ENCODE measurements at places on chromosomes 4 and X.

DNA sequence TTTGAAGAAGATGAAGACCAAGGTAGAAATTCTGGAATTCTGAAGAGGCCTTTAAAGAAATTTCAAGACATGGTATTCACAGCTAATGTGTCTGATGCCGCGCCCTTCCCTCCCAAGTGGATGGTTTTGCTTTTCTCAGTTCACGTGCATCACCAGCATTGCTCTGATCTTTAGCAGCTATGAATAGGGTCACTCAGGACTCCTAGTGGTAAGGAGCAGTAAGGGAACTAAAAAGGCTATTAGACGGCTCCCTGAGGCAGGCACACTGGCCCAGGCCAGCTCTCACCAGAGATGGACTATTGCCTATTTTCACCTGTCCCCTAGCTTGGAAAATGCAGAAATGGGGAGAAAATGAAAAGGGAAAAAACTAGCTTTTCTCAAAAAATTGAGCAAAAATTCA lies 447.5 kb upstream of the RASGEF1B start:
- DNase-seq: no peak

DNA sequence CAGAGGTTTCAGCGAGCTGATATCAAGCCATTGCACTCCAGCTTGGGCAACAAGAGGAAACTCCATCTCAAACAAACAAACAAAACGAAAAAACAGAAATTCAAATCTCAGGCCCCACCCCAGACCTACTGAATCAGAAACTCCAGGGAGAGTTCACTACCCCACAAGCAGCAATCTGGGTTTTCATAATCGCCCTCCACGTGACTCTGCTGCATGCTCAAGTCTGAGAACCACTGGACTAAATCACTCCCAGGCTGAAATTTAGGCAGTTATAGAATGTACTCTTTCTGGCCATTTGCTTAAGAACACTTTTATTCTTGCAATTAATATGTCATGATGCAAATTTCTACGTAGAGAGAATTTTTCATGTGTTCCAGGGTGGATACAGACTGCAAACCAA lies 287.3 kb downstream of the USP46 start:
- no peak for DNase-seq

DNA sequence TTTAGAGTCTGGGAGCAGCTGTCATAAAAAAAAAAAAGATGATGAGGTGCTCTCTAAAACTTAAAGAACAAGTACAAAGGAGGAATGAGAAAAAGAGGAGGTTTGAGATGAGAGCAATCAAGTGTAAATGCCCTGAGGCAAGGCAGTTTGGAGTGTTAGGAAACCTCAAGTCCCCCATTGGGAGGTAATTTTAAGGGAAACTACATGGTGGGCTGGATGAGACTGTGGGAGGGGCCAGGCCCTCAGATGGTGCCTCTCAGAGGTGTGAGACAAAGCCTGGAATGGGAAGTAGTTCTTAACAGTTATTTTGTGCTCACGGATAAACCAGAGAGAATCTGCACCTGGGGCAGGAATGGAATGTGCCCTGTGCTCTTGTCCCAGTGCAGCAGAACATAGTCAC lies 1.9 kb upstream of the MAGEB3 start:
- no peak for DNase-seq

DNA sequence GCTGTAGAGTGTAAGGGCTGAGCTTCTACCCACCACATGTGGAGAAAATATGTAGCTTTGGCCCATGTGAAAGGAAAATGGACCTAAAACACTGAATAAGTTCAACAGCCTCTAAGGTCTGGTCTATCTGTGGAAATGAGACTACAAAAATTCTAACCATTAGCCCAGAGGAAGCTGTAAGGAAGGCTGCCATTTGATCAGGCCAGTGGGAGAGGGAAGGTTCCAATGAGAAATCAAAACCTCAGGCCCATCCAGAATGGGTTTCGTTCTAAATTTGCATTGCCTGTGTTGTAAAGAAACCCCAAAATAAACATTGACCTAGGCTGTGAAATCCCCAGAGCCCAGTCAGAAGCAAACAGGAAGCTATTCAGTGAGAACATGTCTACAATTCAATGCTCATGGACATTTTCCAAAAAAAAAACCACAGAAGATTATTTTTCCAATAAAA lies 320.4 kb upstream of the SLC7A11 start:
- DNase-seq: no peak

DNA sequence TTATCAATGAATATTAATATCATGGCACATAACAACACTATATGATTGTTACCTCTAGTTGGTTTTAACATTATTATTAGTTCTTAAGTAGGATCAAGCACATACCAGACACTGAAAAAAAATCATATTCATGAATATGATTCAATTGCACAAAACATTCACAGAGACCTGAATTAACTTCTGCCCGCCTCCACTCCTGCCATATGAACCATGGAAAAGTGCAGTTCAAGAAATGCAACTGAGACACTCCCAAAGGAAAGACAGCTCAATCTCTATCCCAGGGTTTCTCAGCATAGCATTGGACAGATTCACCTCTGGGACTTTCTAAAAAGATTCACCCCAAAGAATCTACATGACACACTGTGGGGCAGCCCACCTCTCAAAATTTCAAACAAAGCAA lies 103.5 kb upstream of the KCNIP4 start:
- no peak for DNase-seq

- DNase-seq: peak; percentile 8
Measured at GRCh38 chrX:31423609-31424189, 351.9 kb upstream of the FTHL17 start.

GRCh38 chr4:51894059-51894645 lies 51.2 kb downstream of the DCUN1D4 start:
- DNase-seq: no peak

- no peak for DNase-seq
Measured at GRCh38 chrX:52078131-52078530, 9.1 kb upstream of the MAGED4B start.

- DNase-seq: no peak
Measured at GRCh38 chr4:185656467-185656931, 121.2 kb upstream of the PDLIM3 start.

DNA sequence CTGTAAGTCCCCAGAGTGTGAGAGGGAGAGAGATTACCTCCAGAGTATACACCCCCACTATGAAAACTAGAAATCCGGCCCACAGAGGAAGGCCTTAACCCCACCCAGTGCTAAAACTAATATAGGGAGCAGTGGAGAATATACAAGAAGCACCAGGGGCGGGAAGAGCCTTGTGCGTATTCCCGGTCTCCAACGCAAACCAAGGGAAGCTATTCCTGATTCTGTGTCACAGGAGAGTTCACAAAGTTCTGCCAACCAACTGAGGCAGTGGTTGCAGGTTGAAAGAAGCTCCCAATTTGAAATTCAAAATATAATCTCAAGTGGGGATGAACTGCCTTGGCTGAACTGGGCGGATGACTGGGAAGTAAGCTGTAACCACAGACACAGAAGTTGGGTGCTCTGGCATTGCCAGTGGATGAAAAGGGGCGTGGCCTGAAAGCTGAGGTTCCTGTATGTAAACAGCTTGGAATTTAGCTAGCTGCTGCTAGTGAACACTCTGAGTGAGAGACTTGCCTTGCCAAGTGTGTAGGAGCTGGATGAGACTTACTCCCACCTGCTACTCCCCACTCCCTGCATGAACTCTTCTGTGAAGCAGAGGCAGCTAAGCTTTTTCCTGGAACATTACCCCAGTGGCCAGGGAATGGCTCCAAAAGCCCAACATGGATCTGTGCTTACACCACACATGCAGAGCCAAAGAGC lies 32.7 kb downstream of the ELF2 start:
- DNase-seq: no peak

DNA sequence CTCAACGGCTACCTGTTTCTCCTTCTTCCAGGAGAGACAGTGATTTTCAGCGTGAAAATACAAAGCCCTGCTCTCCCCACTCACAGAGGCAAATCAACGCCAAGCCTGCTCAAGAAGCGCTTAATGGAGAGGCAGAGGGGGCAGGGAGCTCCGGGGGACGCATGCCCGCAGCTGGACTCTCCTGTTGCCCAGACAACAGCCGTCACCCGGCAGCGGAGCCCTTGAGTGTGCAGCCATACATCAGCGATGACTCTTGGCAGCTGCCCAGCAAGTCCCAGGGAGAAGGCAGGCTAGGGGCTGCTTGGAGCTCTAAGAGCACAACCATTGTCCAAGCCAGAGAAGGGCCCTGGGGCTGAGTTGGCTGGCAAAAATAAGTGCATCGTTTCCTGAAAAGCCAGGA lies 71.0 kb upstream of the AFAP1 start:
- no peak for DNase-seq

GRCh38 chrX:40109288-40110008 lies 11.7 kb upstream of the BCOR start:
- DNase-seq: no peak

GRCh38 chrX:78555401-78555980 lies 103.6 kb downstream of the RTL3 start:
- no peak for DNase-seq

DNA sequence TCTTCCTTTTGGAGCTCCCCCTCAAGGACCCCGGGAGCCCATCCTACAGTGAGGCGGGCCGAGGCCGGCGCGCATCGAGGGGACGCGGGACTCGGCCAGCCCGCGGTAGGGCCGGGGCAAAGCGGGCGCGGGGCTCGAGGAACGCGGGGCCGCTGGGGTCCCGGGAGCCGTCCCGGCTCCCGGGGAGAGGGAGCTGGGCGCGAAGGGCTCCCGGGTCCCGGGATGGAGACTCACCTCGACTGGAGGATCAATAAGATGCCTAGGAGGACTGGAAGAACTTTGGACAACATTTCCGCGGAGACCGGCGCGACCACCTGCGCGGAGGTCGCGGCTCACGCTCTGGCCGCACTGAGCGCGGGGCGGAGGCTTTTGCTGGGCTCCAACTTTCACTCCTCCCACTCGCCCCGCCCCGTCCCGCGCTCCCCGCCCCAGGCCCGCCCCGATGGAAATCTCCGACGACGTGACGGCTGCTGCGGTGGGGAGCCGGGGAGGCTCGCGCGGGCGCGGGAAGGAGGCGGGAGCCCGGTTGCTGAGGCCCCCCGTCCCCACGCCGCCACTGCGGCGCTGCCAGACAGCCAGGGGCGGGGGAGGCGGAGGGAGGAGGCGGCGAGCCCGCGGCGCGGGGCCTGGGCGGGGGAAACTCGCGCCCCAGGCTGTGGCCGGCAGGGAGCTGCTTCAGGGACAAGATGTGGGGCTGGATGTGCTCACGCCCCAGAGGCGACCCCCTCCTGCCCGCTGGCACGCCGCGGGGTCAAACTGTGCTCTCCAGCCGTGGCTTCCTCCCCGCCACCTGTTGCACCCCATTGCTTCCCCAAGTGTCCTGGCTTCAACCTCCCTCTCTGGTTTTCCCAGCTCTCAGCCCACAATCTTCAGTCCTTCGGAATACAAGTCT lies at the start of gene GABRE:
TSS of gene GABRE (minus strand) at position 341 of the 892 bp plus-strand sequence. CDS start at position 290, 51 bp downstream.
- peak; percentile 0 for DNase-seq

DNA sequence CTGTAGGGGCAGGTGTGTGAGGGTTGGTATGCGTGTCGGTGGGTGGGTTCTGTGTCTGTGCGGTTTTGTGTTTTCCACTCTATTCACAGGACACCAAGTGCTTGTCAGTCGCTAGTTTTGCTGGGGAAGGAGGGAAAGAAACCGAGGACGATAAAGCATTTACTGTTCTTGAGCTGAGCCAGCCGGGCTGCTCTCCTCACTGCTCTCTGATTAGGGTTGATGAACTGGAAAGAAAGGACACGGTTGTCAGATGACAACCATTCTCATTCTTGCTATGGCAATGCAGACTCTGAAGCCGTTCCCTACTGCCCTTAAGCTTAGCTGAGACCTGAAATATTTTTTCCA lies 832 bp downstream of the EGFL6 start:
- DNase-seq: no peak

DNA sequence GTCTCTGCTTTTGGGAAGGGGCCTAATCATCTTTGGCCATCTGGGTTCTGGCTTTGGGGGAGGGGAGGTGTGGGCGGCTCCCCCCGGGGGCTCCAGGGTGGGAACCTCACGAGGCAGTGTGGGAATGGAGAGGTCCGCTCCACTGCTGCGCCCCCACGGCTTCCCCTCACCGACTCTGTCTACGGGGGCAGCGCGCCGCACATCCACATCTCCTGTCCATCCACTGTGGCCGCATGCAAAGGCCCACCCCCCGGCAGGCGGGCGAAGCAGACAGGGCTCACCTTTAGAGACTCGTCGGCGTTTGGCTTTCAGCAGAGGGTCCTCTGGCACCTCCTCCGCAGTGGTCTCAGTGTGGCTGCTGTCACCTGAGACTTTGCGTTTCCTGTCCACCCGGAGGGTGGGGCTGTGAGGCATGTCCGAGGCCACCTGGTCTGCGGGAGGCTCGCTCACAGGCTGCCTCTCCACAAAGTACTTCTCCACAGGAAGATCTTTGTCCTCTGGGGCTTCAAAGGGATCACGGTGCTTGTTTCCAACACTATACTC lies 33.6 kb downstream of the BCOR start:
- DNase-seq: no peak

DNA sequence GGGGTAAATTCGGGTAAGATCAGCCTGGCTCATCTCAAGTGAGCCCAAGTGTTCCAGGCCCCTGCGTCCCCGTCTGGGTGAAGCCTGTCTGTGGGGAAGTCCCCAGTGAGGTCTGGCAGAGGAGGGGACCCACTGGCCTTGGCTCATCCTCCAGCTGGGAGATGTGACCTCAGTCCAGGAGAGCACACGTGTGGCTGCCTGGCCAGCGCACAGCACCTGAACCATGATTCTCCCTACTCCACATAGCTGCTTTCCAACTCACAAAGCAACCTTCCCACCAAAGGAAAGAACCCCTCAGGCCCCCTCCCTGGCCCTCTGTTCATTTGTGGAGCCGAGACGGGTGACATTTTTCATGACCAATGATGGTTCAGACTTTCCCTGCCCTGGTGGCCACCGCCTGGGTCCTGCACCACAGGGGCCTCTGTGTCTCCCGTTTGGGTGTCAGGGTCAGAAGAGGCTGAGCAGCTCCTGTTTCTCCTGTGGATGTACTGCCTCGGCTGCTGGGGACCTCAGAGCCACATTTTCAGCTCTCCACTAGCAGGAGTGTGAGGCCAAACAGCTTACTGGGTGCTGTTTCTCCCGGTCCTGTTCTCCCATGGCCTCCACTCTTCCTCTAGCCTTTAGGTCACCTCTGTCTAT lies 111.4 kb downstream of the CPZ start:
- no peak for DNase-seq

- DNase-seq: no peak
Measured at GRCh38 chr4:111937368-111937767, 207.9 kb upstream of the FAM241A start.

DNA sequence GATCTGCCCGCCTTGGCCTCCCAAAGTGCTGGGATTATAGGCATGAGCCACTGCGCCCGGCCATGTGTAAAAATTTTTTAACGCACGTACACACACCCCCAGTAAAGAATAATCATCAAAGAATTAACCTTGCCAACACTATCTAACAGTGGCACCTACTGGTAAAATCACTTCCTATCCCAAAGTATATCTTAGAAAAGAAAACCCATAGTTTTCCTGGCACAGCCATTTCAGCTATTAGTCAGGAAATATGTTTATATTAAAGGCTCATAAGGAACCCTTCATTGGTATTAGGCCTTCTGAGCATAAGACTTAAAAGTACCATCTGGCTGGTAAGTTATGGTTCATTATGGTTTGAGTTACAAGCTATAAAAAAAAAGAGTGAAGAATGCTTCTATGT lies 14.1 kb downstream of the S100G start:
- DNase-seq: no peak
